ENCODE measurements at places on chromosomes 16 and 17.

GRCh38 chr17:55152236-55152635, 112.5 kb upstream of the HLF start:
- DNase-seq = no peak
- peaks cover 3% of the 10 kb centered on the region for H3K36me3 ChIP-seq
- no peaks in the 10 kb centered on the region for H3K4me1 ChIP-seq
- H3K4me3 ChIP-seq = no peak overlapping the region
- no peak overlapping the region for H3K27ac ChIP-seq

- no peak for DNase-seq
- no peak overlapping the region for H3K27ac ChIP-seq
- peaks cover 10% of the 10 kb centered on the region for H3K4me1 ChIP-seq
- H3K27me3 ChIP-seq = peaks cover 8% of the 10 kb centered on the region
- no peaks in the 10 kb centered on the region for H3K36me3 ChIP-seq
- H3K4me3 ChIP-seq = no peak overlapping the region
Observed at GRCh38 chr17:81417049-81417878, 22.0 kb downstream of the BAHCC1 start.

- DNase-seq = no peak
- H3K27ac ChIP-seq = no peak overlapping the region
- no peaks in the 10 kb centered on the region for H3K27me3 ChIP-seq
- no peak overlapping the region for H3K4me3 ChIP-seq
- peaks cover 67% of the 10 kb centered on the region for H3K36me3 ChIP-seq
Observed at GRCh38 chr16:81371106-81371505, 56.3 kb downstream of the GAN start.

GRCh38 chr16:54911079-54911478, 19.6 kb upstream of the IRX5 start:
- H3K27ac ChIP-seq = no peak overlapping the region
- no peak overlapping the region for H3K4me3 ChIP-seq
- H3K36me3 ChIP-seq = no peaks in the 10 kb centered on the region
- no peaks in the 10 kb centered on the region for H3K4me1 ChIP-seq
- no peak for DNase-seq

- no peak for DNase-seq
- no peak overlapping the region for H3K27ac ChIP-seq
- H3K4me1 ChIP-seq = no peaks in the 10 kb centered on the region
Observed at GRCh38 chr16:81261049-81261648, 22.7 kb downstream of the BCO1 start.

DNA sequence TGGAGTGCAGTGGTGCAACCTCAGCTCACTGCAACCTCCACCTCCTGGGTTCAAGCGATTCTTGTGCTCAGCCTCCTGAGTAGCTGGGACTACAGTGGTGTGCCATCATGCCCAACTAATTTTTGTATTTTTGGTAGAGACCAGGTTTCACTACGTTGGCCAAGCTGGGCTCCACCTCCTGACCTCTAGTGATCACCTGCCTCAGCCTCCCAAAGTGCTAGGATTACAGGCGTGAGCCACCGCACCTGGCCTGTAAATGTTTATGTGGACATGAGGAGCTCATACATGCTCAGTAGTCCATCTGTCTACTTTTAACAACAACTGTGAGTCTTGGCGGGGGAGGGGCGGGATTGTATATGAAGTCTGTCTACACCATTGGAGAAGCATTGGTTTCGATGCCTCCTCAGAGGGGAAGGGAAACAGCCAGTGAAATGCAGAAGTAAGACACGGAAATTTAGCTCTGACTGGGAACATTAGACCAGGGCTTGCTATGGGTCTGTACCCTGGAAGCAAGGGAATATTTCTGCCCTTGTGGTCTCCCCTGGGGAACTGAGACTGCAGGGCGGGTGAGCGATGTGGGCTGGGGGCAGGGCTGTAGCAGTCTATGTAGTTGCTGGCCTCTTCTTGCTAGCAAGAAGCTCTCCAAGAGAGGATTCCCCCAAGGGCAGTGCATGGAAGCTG, 9.3 kb downstream of the NUBP1 start:
- no peak overlapping the region for H3K4me3 ChIP-seq
- no peak overlapping the region for H3K27ac ChIP-seq
- H3K27me3 ChIP-seq = no peaks in the 10 kb centered on the region

- no peaks in the 10 kb centered on the region for H3K36me3 ChIP-seq
- H3K27ac ChIP-seq = no peak overlapping the region
- H3K4me3 ChIP-seq = no peak overlapping the region
- no peaks in the 10 kb centered on the region for H3K4me1 ChIP-seq
- DNase-seq = no peak
Observed at GRCh38 chr16:52819405-52819804, 233.3 kb downstream of the CHD9NB start.

DNA sequence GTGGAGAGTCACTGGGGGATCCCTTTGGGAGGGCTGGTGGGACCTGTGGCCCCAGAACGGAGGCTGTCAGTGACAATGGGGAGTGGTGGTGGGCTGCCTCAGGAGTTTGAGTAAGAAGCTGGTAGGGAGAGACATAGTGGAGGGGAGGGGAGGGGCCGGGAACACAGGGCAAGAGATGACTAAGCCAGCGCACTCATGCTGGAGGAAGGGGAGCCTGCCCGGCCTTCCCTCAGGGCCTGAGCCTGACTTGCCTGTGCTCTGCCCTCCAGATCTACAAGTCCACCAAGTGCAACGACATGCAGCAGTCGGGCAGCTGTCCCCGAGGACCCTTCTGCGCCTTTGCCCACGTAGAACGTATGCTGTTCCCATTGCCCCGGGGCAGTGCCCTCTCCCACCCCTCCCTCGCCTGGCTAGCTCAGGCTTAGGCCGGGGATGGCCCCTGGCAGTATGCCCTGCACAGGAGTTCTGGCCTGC, 29.3 kb downstream of the UNC13D start:
- H3K4me1 ChIP-seq = no peaks in the 10 kb centered on the region
- H3K27me3 ChIP-seq = no peaks in the 10 kb centered on the region
- DNase-seq = no peak
- peaks cover 86% of the 10 kb centered on the region for H3K36me3 ChIP-seq
- no peak overlapping the region for H3K27ac ChIP-seq

GRCh38 chr16:89383095-89384003, 107.0 kb downstream of the ANKRD11 start:
- no peak for DNase-seq
- H3K4me3 ChIP-seq = peak overlapping the region; percentile 41
- H3K36me3 ChIP-seq = peaks cover 47% of the 10 kb centered on the region
- H3K4me1 ChIP-seq = peaks cover 89% of the 10 kb centered on the region

GRCh38 chr17:63309021-63309420, 137.1 kb downstream of the CYB561 start:
- no peaks in the 10 kb centered on the region for H3K27me3 ChIP-seq
- no peak overlapping the region for H3K27ac ChIP-seq
- H3K4me1 ChIP-seq = peaks cover 5% of the 10 kb centered on the region
- no peak for DNase-seq
- no peak overlapping the region for H3K4me3 ChIP-seq

DNA sequence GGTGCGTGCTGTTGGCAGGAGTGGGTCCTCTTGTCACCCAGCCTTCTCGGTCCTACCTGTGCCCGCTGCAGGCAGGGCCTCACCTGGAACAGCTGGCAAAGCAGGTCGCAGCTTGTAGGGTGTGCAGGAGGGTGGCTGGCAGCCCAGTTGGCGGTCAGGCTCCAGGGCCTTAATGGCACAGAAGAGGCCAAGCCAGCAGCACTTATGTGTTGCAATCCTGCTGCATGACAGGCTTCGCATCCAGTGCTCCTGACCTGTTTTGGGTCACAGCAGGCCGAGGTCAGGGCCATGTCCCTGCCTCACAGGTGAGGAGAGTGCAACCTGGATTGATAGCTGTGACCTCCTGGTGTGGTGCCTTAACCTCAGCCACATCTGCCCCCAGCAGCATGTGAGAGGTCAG, 31.9 kb downstream of the ZC3H18 start:
- peaks cover 3% of the 10 kb centered on the region for H3K4me1 ChIP-seq
- no peak overlapping the region for H3K27ac ChIP-seq
- H3K36me3 ChIP-seq = peaks cover 86% of the 10 kb centered on the region
- H3K27me3 ChIP-seq = no peaks in the 10 kb centered on the region
- no peak overlapping the region for H3K4me3 ChIP-seq

DNA sequence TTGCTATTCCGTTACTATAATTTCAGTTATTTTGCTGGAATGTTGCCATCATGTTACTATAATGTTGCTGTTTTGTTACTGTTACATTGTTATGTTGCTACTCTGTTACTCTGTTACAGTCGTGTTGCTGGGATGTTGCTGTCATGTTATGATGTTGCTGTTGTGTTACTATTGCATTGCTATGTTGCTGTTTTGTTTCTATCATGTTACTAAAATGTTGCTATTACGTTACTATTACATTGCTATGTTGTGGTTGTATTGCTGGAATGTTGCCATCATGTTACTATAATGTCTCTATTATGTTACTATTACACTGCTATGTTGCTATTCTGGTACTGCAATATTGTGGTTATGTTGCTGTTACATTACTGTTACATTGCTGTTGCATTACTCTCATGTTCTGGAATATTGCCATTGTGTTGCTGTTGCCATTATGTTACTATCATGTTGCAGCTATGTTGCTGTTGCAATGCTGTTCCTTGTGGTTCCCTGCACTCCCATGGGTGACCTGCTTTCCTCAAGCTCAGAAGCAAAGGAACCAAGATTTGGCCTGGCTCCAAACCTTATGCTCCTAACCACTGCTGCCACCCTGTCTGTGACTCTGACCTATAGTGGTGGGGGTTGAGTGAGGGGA, 64.4 kb downstream of the ABCC6 start:
- DNase-seq = no peak
- H3K27me3 ChIP-seq = peaks cover 5% of the 10 kb centered on the region
- no peak overlapping the region for H3K4me3 ChIP-seq
- H3K27ac ChIP-seq = no peak overlapping the region

DNA sequence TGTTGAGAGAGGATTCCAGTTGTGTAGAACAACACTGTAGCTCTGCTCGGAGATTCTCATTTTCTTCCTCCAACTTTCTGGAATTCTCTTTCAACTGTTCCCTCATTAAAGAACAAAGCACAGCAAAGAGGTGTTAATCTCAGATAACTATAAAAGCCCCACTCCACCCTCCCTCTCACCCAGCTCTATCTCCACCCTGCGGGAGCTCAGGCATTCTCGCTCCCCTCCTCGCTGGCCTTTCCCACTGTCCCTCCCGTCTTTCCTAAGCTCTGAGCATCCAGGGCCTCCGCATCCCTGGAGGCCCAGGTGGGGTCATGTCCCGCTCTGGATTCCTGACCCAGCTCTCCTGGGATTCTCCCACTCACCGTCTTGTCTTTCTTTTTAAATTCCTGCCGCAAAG, 35.1 kb downstream of the DHX38 start:
- no peak overlapping the region for H3K27ac ChIP-seq
- no peaks in the 10 kb centered on the region for H3K4me1 ChIP-seq
- no peaks in the 10 kb centered on the region for H3K36me3 ChIP-seq

GRCh38 chr17:39026980-39027451, 59.8 kb upstream of the FBXO47 start:
- peaks cover 10% of the 10 kb centered on the region for H3K4me1 ChIP-seq
- no peaks in the 10 kb centered on the region for H3K36me3 ChIP-seq
- no peak overlapping the region for H3K27ac ChIP-seq
- H3K4me3 ChIP-seq = peak overlapping the region; percentile 38
- no peak for DNase-seq
